CD4-positive, alpha-beta T cell (primary cell): ENCODE measurements at places on chromosomes 7 and 10.
A peak's percentile ranks its signal among the peaks of the same experiment; 100 is the strongest.

- DNase-seq = no peak
Observed at GRCh38 chr7:128137181-128137580, 103.9 kb upstream of the LEP start.

DNA sequence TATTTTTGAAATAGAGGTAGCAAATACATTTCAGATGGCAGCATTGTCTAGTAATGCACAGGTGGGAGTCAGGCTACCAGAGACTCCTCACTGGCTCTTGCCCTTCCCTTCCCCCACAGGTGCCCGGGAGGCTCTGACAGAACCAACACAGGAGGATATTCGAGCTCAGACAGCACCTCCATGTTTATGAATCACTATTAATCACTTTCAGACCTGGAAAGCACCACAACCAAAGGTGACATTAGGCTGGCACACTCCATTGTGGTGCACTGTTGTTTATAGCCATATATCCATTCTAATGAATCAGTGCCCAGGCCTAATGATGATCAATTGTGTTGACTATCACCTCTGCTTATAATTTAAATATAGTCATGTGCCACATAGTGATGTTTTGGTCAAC lies 107.8 kb upstream of the NAMPT start:
- no peak for DNase-seq

GRCh38 chr10:127527891-127528290 lies 21.2 kb upstream of the NPS start:
- no peak for DNase-seq

DNA sequence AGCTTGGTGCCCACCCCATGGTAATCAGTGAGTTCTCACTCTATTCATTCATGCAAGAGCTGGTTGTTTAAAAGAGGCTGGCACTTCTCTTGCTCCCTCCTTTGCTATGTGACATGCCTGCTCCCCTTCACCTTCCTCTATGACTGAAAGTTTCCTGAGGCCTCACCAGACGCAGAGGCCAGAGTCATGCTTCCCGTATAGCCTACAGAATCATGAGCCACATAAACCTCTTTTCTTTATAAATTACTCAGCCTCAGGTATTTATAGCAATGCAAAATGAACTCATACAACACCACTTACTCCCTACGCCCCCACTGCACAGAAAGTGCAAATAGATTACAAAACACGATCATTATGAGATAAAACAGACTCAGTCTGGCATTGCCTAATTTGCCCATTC lies 39.0 kb downstream of the SEC61G start:
- DNase-seq = no peak

- no peak for DNase-seq
Observed at GRCh38 chr10:13961097-13961496, 369.6 kb downstream of the FRMD4A start.

DNA sequence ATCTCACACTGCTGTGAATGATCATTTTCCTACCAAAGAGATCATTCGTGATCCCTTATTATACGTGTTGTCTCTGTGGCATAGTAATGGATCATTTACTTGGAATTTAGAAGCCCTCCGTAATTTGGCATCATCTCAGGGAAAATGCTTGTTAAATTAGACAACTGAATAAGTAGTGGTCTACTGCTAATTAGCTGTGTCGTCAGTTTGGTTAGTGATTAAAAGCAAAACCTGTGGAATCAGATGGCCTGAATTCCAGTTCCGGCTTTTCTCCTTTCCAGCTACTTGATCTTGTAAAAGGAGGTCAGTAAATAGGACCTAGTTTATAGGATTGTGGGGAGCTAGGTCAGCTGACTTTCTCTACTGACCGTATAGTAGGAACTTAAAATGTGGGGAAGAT lies 65.6 kb downstream of the RBM33 start:
- no peak for DNase-seq

DNA sequence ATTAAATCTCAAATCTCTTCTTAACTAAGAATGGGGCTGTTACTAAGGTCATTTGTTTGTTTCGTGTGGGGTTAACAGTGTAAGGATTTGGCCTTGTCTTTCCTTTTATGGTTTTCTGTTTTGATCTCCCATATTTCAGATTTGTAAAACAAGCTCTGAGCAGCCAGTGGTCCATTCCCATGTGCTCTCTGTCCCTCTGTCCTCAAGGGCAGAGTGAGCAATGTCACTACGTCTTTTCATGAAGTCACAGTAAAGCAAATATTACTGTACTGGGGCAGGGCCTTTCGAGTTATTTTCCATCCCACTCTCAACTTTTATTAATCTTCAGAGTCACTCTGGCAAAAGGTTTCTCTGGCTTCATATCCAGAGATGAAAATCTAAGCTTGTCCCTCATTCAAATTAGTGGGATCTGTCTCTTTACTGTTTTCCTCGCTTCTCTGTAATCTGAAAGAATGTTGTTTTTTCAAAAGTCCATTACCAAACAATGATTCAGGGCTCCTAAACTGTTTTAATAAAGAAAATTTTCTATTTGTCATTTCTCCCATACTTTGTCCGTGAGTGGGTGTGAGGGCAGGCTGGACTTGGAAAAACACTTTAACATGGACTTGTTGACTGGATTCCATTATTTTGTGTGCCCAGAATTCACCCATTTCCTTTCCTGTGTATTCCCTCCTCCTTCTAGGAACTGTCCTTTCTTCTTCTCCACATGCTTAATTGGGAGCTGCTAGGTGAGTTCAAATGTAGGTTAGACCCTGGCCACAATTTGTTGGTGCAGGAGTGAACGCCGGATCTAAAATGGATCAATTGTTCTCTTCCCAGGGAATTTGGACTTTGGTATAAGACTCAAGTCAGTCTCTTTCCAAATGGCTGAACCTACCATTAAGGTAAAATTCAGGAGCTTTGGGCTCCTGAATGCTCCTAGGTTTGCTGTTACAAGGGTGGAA lies 42.1 kb upstream of the NAMPT start:
- DNase-seq = no peak

DNA sequence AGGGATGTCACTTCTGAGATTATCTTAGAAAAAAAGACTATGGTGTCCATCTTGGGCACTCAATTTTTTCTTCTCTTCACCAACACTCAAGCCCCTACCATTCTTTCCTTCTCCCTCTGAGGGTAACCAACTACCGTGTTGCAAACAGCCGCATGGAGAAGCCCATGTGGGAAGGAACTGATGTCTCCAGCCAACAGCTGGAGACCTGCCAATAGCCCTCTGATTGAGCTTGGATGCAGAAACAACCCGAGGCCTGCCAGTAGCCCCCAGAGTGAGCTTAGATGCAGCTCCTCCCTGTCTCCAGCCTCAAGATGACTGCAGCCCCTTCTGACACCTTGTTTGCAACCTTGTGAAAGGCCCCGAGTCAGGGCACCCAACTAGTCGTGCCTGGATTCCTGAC lies 36.4 kb upstream of the CHCHD3 start:
- no peak for DNase-seq

DNA sequence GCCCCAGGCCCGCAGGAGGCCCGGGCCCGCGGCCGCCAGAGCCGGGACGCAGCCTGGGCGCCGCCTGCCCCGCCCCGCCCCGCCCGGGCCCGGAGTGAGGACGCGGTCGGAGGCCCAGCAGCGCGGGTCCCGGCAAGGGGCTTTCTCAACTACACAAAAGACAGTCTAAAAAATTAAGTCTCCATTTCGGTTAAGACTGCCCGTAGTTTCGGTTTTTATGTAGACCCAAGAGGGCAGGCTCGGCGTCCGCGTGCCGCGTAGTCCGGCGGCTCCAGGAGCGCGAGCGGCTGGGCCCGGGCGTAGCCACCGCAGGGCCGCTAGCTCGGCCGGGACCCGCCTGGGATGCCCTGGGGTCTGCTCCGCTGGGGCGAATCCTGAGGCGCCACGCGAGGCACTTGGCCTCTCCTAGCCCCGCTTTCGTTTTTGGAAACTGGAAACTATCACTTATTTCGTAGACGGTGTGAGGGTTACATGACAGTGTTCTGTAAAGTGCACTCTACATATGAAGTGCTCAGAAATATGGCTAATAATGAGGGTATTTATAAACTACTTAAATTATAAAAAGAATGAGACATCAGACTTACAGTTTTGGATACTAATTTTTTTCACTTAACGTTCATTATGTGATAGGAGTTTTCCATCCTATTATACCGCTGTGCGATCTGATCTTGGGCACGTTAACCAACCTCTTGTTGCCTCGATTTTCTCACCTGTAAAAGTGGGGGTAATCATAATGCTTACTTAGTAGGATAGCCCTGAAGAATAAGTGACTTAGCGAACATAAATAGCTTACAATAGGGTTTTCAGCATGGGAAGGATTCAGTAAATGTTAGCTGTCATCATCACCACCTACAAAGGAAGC lies 573 bp downstream of the BLVRA start:
- peak; percentile 12 for DNase-seq

- DNase-seq = no peak
Observed at GRCh38 chr10:126029999-126030398, 133.6 kb downstream of the FANK1 start.

DNA sequence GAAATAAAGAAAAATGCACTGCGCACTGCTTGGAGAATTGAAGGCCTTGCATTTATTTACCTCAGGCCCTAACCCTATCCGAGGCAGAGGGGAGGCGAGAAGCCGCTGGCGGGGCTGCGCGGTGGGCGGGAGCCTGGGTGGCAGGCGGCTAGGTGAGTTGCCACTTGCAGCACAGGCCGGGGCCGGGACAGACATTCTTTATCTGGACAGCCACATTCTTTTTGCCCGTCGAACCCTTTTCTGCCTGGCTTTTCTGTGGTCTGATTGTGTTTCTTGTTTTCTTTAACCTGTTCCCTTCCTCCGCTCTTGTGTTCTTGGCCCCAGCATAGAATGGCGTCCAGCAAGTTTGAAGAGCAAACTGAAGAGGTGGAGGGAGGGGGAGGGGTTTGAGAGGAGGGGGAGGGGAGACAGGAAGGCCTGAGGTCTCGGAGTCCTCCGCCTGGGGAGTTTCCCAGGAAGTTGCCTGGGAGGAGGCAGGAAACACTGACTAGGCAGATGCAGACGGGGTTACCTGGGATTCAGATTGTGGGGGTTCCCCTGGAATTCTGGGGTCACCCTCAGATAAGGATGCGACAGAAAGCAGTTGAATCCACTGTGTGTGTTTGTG lies 5.1 kb downstream of the SHH start:
- no peak for DNase-seq

DNA sequence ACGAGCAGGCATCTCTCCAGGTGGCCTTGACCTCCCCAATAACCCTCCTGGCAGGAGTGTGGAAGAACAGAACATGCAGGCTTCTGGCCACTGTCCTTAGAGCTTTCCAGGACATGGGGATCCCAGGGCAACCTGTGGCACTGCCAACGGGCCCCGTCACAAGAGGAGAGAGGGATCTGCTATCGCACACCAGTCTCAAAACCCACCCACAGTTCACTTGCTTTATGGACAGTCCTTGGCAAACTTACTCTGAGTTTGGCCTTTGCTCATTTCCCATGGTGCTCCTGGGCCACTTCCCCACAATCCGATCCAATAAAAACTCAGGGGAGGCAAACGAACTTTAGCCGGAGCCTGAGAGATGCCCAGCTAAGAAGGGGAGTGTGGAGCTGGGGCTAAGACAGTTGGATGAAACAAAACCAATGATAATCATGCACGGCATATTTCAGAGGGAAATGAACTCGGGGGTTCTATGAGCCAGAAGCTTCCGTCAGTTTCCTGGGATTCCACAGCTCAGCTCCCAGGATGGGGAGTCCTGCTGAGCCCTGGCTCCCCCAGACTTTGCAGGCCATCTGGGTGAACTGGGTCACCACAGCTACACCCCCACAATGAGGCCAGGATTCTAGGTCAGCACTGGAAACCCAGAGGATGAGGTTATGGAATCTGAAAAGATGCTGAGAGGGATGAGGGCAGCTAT lies 158.4 kb downstream of the NEURL1 start:
- no peak for DNase-seq

- DNase-seq = no peak
Observed at GRCh38 chr7:3992841-3993240, 689.3 kb upstream of the FOXK1 start.

- no peak for DNase-seq
Observed at GRCh38 chr10:52481986-52482555, 168.0 kb downstream of the DKK1 start.

GRCh38 chr7:27220440-27220955 lies 20.6 kb upstream of the HOXA13 start:
- DNase-seq = no peak

GRCh38 chr7:95811846-95812445 lies 39.6 kb downstream of the DYNC1I1 start:
- no peak for DNase-seq

DNA sequence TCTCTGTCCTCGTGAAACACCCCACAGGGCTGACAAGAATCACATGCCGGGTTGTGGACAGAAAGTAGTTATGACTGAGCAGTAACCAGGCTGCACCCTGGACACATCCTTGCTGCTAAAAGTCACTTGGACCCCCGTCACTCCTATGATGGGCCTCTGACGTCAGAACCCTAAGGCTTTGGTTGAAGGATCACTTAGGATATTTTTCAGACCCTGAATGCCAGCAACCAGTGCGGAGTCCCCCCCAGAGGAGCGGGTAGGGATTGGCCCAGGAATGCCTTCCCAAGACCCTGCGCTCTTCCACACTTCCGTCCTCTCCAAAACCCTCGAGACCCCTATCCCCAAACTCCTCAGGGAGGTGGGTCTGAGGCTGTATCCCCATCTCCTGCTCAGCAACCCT lies 52.1 kb downstream of the CFAP46 start:
- no peak for DNase-seq

DNA sequence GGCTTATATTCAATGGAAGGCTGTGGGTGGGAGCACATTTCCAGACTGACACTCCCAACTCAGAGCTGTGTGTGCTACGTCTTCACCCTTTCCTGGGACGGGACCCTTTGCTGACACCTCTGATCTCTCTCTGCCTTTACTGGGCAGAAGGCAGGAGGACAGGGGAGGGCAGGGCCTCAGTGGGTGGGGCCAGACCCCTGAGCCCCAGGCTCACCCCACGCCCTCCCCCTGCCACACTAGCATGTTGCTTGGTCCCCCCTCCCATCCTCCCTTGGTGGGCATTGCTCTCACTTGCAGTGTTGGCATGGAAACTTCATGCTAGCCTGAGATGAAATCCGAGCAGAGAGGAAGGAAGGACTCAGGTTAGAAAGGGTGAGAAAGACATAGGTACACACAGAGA lies 18.4 kb downstream of the TMEM273 start:
- no peak for DNase-seq

DNA sequence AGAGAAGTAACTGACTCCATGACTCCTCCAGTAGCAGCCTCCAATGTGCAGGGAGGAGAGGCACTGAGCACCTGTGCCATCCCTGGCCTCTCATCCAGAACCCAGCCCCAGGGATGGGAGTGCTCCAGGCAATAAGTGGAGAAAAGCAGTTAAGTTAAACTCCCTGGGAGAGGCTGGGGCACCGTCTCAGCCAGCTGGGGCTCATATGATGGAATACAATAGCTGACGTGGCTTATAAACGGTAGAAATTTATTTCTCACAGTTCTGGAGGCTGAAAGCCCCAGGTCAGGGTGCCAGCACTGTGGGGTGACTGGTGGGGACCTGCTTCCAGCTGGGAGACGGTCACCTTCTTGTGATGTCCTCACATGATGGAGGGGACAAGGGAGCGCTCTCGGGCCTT lies 94.7 kb downstream of the RAMP3 start:
- no peak for DNase-seq

DNA sequence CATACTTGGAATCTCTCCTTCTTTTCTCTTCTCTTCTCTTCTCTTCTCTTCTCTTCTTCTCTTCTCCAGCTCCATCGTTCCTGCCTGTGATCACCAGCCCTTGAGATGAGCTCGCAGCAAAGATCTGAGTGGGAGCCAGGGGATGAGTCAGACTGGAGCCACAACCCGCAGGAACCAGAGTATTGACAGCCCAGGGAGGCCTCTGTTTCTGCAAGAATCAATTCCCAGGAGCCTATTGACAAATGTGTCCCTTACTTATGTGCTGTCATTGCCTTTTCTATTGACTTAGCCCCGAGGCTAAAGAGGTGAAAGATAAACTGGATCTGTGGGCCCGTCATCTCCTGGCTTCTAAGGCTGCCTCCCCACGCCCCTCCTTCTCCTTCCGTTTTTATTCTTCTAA lies 13.1 kb upstream of the HABP2 start:
- DNase-seq = no peak

- DNase-seq = no peak
Observed at GRCh38 chr10:69344591-69345252, 66.4 kb downstream of the HK1 start.
